ENCODE measurements at places on chromosomes 5 and 9. TPM values are rescaled to one million over a fixed set of nuclear protein-coding genes. Genes with fewer than 3 reads are reported as not detected.

Gene PDE8B
- total RNA-seq, result 0.35 TPM

Gene IL31RA
- total RNA-seq, result 2.5 TPM

Gene IFNB1
- total RNA-seq, result not detected

Gene RUFY1
- total RNA-seq, result 25.1 TPM
